Nucleus accumbens (tissue), 56 donors: ENCODE measurements at places on chromosomes 1 and 21.

DNA sequence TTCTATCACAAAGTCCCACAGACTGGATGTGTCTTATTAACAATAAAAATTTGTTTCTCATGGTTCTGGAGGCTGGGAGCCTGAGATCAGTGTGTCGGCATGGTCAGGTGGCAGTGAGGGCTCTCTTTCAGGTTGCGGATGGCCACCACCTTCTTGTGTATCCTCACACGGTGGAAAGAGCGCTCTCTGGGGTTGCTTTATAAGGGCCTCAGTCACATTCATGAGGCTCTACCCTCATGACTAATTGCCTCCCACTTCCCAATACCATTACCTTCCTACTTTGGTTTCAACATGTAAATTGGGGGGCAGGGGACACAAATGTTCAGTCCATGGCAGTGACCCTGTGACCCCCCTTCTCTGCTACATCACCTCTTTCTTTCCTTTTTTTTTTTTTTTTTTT, 20.7 kb upstream of the MX1 start:
- DNase-seq = no peak

DNA sequence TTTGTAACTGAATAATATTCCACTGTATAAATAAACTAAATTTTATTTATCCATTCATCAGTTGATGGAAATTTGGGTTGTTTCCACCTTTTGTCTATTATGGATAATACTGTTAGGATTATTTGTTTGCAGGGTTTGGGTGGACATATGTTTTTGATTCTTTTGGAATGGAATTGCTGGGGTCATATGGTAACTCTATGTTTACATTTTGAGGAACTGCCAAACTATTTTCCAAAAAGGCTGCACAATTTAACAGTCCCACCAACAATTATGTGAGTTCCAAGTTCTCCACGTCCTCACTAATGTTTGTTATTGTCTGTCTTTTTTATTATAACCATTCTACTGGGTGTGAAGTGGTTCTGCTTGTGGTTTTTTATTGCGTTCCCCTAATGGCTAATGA, 4.3 kb upstream of the SERBP1 start:
- DNase-seq = no peak

GRCh38 chr1:222009105-222009730, 267.3 kb upstream of the DUSP10 start:
- DNase-seq = no peak

GRCh38 chr1:112320058-112320457, 76.0 kb upstream of the CTTNBP2NL start:
- DNase-seq = no peak

- DNase-seq = no peak
Observed at GRCh38 chr1:201732351-201732750, 96.6 kb upstream of the IPO9 start.
